DMS79 (cell line): ENCODE measurements at places on chromosomes 11 and 22.
A peak's percentile ranks its signal among the peaks of the same experiment; 100 is the strongest.

DNA sequence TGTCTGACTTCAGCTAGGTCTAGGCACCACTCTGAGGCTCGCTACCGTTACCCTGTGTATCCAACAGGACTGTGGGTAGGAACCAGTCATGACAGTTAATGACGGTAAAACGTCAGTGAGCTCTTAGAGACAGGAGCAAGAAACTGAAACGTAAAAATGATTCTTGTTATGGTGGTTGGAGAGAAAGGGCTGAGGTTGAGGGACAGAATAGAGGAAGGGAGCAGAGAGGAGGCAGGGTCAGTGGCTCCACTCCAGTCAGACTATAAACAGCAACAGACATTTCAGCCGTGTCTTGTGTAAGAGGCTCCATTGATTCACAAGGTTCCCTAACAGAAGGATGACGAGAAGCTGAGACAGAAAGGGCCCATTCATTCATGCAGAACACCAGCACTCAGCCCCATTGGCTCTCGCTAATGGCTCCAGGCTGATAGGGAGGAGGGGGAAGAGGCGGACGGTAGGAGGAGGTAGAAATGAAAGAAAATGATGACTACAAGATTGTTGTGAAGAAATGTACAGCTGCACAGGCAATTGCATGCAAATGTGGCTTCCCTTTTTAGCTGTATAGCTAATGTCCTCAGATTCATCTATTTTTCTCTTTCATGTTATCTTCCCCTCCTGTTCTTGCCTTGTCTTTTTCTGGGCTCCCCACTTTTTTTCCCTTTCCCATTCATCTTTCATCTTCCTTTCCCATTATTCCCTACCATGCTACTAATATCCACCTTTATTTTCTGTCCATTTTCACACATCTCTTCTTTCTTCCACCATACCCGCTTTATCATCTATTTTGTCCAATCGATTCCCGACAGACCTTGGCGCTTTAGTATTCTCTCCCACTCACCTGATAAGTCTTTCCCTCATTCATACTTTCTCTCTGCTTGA, 34.3 kb downstream of the ETS1 start:
- DNase-seq: no peak

DNA sequence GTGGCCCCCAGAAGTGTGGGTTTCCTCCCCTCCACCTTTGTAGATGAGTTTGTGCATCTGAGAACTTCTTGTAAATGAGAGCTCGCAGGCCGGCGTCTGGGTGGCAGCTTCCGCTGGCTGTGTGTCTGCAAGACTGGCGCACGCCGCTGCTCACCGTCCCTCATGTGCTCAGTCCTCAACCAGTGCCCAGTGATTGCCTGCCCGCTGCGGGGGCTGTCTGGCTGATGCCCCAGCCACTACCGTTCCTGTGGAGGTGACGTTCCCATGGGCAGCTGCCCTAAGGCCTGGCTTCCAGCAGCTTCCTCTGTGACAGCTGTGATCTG, 8.8 kb downstream of the TBX1 start:
- DNase-seq: no peak

DNA sequence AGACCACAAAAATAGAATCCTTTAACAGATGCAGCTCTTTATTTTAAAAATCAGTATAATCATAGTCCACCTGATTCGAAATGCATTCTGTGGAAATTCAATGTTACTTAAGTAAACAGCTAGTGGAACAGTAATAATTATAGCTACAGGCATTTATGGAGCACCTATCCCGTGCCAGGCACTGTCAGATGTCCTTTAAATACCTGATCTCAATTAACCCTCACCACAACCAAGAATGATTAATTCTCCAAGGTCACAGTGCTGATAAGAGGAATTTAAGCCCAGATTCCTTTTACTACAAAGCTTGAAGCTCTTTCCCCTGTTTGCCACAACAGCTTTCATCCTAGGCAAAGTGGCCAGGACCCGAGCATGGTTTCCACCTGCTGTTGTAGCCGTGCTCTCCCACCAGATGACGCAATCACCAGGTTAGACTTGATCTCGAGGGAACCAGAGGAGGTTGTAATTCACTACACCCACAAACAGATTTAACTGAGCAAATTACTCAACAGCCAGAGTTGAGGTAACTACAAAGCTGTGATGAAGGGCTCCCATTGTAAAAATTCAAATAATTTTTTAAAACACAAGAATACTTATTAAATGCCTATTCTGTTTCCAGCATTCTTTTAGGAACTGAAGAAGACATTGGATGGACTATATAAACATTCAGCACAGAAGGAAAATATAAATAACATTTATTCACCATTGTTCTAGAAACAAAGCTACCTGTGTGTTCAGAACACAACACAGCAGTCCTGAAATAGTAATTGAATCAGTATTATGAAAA, 10.3 kb downstream of the PRDM10 start:
- DNase-seq: peak; percentile 76

DNA sequence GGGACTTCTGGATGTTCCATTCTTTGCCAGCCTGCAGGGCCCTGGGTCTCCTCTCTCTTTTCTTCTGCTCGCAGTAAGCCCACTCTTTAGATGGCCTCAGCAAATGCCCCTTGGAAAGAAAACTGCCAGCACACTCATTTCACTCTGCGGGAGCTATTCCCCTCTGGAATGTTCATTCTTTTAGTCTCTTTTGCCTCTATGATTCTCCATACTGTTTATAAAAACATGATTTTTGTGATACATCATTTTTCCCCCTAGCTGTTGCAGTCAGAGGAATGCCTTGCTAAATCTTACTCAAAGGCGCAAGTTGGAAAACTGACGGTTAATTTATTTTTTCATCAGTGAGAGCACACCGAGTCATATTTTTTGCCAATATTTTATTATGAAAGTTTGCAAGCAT, 184.9 kb downstream of the SNX19 start:
- no peak for DNase-seq

DNA sequence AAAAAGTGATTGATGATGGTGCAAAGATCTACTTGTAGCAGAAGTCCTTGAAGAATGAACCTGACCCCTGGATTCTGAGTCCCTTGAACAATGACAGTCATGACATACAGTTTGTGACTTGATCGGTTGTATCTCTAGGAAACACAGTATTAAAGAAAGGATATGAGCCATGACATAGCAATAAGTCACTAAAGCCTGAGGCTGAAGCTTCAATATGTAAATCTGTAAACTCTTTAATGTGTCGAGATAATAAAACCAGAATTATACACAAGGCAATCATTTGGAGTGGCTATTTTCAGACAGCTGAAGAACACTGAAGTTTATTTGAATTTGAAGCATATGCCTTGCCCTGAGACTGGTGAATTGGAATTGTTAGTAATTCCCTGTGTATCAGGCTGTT, 911.5 kb upstream of the RAG2 start:
- no peak for DNase-seq

GRCh38 chr11:115257270-115257669, 246.9 kb downstream of the CADM1 start:
- DNase-seq: no peak

DNA sequence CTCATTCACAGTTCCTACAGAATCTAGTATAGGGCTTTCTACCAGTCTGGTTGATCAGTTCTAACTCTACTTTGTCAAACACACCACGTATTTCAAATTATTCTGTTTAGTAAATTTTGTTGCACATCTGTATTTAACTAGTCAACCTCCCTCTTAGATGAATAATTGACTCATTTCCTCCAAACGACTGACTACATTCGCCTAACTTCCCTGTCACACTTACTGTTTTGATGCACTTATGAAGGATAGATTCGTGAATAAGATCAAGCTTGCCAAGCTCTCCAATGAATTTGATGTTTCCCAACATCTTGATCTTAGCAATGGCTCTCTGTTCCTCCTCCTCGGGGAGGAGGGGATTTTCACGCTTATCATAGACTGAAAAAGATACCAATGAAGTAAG, 5.0 kb downstream of the EIF4G2 start:
- DNase-seq: no peak

DNA sequence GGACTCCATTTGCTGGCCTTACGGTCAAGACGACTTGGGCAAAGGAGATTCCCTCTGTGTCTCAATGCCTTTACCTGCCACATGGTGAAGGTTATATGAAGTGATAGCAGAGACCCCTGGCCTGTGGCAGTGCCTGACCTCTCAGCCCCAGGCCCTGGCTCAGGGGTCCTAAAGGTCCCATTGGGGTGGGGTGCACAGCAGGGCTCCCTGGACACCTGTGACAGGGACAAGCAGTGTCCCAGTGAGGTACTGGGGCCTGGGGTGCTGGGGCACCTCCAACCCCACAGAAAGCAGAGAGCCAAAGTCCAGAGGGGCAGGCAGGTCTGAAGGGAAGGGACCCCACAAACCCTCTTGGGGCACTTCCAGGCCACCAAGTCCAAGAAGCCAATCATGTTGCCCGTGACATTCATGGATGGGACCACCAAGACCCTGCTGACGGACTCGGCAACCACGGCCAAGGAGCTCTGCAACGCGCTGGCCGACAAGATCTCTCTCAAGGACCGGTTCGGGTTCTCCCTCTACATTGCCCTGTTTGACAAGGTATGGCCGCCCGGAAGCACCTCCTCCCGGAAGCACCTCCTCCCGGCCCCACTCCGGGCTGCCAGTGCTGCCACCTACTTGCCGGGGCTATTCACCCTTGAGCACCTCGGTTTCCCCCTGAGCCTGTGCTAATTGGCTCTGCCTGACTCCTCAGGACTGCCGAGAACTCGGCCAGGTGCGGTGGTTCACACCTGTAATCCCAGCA, 62.5 kb downstream of the MYO7A start:
- no peak for DNase-seq

DNA sequence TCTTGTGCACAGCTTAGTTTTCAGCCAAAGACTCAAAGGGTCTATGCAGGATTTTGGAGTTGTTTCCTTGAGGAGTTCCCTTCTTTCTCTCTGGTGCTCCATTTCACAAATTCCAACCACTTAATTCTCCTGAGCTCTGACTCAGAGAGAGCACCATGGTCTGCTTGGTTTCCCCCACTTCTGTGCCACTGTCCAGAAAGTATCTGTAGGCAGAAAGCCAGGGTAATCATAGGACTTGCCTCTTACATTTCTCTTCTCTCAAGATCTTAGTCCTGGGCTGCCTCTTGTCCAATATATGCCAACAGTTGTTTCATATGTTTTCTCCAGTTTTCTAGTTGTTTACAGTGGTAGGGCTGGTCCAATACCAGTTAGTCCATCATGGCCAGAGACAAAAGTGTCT, 6.4 kb upstream of the MRGPRD start:
- no peak for DNase-seq

- DNase-seq: no peak
Observed at GRCh38 chr11:83265331-83265730, 20.8 kb downstream of the CCDC90B start.

- DNase-seq: no peak
Observed at GRCh38 chr22:31244046-31244942, 32.2 kb downstream of the LIMK2 start.

GRCh38 chr11:4887591-4887990, 5.9 kb downstream of the OR51T1 start:
- DNase-seq: no peak

DNA sequence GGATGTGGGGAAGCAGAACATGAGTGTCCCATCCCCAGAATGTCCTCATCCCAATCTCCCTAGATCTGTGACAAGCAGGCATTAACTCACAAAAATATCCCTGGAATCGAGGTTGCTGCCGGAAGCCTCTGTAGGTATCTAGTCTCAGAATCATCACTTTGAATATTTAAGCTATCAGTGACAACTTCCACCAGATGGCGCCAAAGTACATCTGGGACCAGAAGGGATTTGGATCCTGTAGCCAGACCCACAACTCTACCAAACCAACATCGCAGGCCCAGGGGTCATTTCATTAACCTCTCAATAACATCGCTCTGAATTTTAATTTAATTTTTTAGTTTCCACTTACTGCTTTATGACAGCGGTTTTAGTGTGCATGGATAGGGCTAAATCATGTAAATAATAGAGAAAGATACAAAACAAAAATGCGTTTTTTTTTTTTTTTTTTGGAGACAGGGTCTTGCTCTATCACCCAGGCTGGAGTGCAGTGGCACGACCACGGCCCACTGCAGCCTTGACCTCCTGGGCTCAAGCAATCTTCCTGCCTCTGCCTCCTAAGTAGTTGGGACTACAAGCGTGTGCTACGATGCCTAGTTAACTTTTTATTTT, 1.1 kb upstream of the EXT2 start:
- peak; percentile 46 for DNase-seq

- no peak for DNase-seq
Observed at GRCh38 chr22:47027766-47028165, 265.3 kb downstream of the TBC1D22A start.

- no peak for DNase-seq
Observed at GRCh38 chr22:45945621-45946106, 31.3 kb downstream of the WNT7B start.

GRCh38 chr11:85810871-85811611, at the start of gene SYTL2:
Gene SYTL2, minus strand, starts transcription at chr11:85811141. Its CDS starts 53,416 bp downstream, at chr11:85757725.
- peak; percentile 36 for DNase-seq

DNA sequence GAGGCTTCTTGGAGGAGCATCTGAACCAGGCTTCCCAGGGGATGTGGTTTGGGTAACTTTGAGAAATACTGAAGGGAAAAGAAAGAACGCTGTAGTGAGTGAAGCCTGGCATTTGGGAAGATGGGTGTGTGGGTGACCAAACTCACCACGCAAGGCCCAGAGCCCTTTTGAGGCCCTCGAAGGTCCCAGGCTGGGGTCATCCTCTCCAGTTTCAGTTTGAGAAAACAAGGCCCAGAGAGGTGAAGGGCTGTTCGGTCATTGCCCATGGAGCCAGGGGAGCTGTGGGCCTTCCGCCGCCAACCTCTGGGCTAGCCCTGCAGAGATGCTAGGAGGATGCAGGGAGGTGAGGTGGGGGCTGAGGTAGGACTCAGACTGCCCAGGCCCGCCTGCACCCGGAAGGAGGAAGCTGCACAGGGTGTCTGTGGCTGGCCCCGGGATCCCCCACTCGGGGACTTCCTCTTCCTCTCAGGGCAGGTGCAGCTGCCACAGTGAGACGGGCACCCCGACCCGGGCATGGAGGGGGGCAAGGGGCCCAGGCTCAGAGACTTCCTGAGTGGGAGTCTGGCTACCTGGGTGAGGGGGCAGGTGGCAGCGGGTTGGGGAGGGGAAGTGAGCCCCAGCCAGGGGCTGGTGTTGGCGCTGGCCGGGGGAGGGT, at the start of gene CCDC88B:
TSS of gene CCDC88B (plus strand) at position 451 of the 655 bp plus-strand sequence. CDS start at position 514, 63 bp downstream.
- DNase-seq: no peak

- no peak for DNase-seq
Observed at GRCh38 chr22:47011859-47012258, 249.4 kb downstream of the TBC1D22A start.

DNA sequence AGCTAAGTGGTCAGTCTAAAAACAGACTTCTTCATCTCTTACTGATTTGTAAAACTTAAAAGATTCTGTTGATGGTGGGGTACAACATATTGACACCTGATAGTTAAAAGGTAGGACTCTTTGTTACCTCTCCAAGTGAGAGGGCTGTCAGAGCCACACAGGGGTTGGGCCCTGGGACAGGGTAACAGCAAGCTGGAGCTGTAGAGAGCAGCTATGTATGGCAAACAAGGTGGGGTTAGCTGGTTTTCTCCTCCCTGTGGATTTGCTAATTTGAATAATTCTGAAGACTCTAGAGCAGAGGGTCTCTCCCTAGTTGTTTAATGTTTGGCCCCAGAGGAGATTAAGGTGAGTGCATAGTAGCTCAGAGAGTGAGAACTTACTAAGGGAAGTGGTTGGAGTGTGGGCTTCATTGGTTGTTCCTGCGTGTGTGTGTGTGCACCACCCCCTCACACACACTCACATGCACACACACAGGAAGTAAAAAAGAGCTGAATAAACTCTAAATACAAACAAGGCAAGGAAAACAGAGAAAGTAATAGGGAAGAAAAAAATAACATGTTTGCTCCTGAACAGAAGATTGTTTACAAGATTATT, 9.2 kb upstream of the GAS2 start:
- no peak for DNase-seq

GRCh38 chr11:116782728-116783127, 5.1 kb downstream of the ZPR1 start:
- DNase-seq: no peak

GRCh38 chr22:38223289-38223960, 21.6 kb downstream of the MAFF start:
- DNase-seq: no peak

GRCh38 chr11:69321877-69322361, 28.0 kb downstream of the MYEOV start:
- DNase-seq: no peak
